ENCODE measurements at places on chromosomes 16 and 17. TPM values are rescaled to one million over a fixed set of nuclear protein-coding genes. Genes with fewer than 3 reads are reported as not detected.

PLCG2 gene
- 8.5 TPM for total RNA-seq

SPATA20 gene
- total RNA-seq: 22.2 TPM

ST6GALNAC2 gene
- total RNA-seq: not detected

ICAM2 gene
- 282 TPM for total RNA-seq

HNF1B gene
- not detected for total RNA-seq

SSTR5 gene
- total RNA-seq: 0.22 TPM

ZSCAN10 gene
- total RNA-seq: under 0.01 TPM

KRTAP1-5 gene
- total RNA-seq: not detected

SEPHS2 gene
- total RNA-seq: 11.8 TPM

TMEM219 gene
- 61.2 TPM for total RNA-seq

CYB5D1 gene
- 4.6 TPM for total RNA-seq

FGF11 gene
- 0.20 TPM for total RNA-seq

TLCD3B gene
- total RNA-seq: not detected

GPR142 gene
- not detected for total RNA-seq

WNT3 gene
- 1.1 TPM for total RNA-seq

CLDN7 gene
- total RNA-seq: 7.0 TPM

PRR29 gene
- total RNA-seq: 0.60 TPM

ARL17A gene
- total RNA-seq: 4.0 TPM
